ENCODE measurements at places on chromosomes 4 and X.

DNA sequence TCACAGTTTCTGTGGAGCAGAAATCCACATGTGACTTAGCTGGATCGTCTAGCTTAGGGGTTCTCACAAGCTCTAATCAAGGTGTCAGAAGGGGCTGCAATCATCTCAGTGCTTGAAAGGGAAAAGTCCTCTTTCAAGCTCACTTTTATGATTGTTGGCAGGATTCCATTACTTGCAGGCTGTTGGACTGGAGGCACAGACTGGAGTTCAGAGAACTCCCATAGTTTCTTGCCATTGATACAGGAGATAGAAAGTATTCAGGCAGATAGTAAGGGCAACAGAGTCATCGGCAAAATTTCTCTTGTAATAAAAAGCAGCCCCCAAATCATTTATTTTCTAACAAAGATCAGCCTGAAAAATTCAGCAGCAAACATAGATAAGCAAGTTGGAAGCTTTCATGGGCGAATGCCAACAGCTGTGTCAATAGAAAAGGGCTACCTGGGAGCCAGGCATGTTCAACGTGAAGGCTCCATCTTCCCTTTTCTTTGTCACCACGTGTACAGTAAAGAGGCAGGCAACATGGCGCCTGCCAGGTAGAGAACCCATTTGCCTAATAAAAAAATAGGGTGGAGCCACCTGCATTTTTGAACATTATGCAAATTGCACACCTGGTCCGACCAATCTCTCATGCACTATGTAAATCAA is 64.4 kb downstream of the CXCL13 start:
- DNase-seq = no peak

GRCh38 chr4:40350627-40351227 is 15.6 kb downstream of the CHRNA9 start:
- no peak for DNase-seq

- no peak for DNase-seq
Measured at GRCh38 chr4:3201718-3202702, 46.9 kb upstream of the MSANTD1 start.

GRCh38 chrX:152897222-152898131 is at the start of gene ZNF185:
ZNF185 (plus strand) TSS chrX:152898067; CDS start chrX:152914490, 16,423 bp downstream.
- DNase-seq = no peak

- DNase-seq = no peak
Measured at GRCh38 chr4:74583089-74583700, 138.3 kb downstream of the AREG start.

GRCh38 chr4:97531351-97531750 is 611.9 kb downstream of the STPG2 start:
- DNase-seq = no peak

GRCh38 chrX:124902953-124903352 is 416.7 kb upstream of the TEX13C start:
- no peak for DNase-seq

DNA sequence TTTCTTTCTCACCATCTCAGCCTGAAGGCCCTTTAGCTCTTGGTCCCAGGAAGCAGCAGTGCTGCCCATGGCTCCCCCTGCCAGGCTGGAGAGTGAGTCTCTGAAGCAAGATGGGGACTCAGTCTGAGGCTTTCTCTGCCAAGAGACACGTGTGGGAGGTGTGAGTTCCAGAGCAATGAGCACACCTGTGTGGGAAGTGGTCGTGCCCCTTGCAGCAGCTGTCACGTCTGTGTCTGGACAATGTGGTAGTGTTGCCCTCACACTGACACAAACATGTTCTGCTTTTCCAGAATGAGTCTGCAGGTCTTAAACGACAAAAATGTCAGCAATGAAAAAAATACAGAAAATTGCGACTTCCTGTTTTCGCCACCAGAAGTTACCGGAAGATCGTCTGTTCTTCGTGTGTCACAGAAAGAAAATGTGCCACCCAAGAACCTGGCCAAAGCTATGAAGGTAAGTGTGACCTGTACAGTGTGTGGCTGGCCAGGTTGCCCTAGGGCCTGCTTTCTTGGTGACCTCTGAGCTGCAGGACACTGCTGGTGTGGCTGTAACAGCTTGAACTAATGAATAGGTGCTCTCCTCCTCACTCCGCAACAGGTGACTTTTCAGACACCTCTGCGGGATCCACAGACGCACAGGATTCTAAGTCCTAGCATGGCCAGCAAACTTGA is 1.9 kb downstream of the TACC3 start:
- peak; percentile 45 for DNase-seq

DNA sequence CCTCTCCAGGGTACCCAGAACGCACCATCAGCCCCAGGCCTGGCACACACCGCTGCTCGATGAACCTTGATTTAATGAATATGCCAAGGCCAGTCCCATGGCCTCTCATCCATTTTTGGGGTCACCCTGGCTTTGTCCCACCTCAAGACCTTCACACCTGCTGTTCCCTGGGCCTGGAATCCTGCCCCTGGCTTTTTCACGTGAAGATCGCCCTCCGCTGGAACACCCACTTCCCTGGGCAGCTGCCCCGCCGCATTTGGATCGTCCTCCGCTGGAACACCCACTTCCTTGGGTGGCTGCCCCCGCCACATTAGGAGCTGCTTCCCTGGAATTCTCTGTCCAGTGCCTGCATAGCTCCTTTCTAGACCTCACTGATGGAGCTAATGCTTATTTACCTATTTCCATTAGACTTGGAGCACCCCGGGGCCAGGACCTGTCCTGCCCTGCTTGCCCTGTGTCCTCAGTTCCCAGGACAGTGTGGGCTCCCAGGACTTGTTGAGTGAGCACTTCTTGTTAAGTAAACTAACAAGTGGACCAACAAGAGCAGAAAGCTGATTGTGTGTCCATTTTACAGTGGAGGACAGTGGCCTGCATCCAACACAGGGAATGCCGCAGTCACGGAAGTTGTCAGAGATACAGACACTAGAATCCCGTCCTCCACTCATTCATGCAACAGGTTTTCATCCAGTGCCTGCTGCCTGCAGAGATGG is 12.5 kb downstream of the BLOC1S4 start:
- no peak for DNase-seq

DNA sequence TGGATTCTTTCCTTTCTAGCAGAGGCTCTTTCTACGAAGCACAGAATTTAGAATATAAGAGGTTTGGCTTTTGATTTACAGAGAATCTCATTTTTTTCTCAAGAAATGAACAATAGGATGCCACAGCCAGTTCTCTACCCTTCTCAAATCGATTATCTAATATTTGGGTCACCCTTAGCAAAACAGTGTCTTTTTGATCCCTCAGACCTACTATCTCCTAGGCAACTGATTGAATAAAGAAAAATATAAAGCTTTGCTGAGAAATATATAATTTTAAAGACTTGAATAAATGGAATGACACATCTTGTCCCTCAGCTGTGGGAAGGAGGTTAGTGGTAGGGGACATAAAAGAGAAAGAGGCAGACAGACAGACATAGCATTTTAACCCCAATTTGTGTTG is 153.3 kb downstream of the SH3KBP1 start:
- DNase-seq = no peak

DNA sequence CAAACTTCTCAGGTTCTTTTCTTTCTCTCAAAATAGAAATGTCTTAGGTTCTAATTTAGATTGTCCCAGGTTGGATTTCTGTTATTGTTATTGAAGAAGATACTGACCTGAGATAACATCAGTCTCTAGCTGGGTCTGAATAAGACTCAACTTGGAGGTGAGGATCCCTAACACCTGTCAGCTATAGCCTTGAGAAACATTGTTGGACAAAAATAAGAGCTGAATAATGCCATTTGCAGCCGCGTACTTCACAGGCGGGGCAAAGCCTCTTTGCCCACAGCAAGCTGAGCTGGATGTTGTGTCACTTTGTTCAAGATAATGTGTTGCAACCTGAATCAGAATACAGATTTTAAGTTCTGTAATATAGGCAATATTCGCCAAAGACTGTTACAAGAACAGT is 35.6 kb downstream of the VCX3B start:
- no peak for DNase-seq

DNA sequence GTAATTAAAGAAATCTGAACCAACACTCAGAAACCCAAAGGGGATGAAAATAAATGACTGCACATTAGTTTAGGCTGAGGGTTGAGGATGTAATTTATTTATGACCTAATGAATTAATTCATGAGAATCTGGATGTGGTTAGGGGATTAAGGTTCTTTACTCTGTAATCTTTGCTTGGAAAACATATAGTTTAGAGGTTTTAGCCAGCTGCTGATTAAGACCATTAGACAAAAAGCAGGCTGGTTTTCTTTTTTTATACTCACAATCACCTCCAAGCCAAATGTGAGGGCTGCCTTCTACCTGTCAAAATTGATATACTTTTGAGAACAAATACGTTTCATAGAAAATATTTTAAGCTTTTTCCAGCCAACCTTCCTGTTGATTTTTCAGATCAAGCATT is 2705.8 kb downstream of the PCDH7 start:
- no peak for DNase-seq

DNA sequence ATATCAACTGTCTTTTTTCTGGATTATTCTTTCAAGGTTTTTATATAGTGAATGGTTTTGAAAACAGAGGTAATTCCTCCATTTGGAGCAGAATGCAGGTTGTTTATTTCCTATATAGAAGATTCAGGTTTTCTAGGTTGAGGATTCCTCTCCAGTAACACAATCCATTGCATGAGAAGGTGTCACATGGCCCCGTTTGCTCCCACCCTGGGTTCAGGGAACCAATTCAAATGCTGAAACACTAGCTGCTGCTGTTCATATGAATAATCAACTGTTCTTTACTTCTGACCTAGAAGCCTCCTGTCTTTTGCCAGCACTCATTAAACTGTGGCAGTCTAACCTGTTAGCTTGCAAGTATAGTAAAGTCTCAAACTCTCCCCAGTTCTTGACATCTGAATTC is 1316.9 kb upstream of the TENM3 start:
- no peak for DNase-seq

DNA sequence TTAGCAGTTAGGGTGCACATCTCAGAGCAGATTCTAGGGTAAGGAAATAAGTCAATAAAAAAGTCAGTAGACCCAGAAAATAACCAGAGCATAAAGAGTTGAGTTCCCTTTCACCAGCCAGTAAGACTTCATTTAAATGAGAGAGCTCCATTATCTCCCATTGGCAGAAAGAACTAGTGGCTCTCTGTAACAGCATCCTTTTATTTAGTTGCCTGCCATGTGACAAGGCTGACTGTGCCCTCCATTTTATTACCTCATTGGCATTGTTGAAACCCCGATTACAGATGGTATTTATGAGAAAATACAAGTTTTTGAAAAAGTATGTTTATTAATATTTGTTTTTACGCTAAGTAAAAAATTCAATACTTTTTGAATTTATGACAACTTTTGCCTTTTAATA is 859.5 kb upstream of the NDST4 start:
- DNase-seq = no peak

DNA sequence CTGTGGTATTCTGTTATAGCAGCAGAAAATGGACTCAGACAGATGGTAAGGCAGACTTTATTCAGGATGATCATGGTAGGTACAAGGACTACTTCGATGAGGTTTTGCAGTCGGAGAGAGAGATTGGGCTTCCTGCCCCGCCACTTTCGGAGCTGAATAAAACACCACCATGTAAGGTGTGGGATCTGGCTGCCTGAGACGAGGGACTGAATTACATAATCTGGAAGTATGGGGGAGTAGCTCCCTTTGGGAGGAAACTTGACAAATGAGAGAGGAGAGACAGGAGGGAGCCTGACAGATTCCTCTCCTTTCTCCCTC is 255.5 kb upstream of the GATB start:
- no peak for DNase-seq

DNA sequence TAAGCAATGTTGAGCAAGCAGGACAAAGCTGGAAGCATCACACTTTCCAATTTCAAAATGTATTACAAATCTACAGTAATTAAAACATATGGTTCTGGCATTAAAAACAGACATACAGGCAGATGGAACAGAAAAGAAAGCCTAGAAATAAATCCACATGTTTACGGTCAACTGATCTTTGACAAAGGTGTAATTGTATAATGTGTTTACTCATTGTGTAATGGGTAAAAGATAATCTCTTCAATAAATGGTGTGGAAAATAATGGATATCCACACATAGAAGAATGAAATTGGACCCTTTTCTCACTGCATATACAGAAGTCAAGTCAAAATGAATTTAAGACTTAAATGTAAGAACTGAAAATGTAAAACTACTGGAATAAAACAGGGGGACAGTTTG is 394.2 kb downstream of the ANKRD50 start:
- DNase-seq = no peak

- DNase-seq = no peak
Measured at GRCh38 chrX:2732076-2732475, 19.8 kb upstream of the XG start.

- DNase-seq = no peak
Measured at GRCh38 chrX:30570505-30570904, 7.1 kb downstream of the TASL start.

- no peak for DNase-seq
Measured at GRCh38 chr4:166318810-166319525, 445.9 kb downstream of the TLL1 start.

DNA sequence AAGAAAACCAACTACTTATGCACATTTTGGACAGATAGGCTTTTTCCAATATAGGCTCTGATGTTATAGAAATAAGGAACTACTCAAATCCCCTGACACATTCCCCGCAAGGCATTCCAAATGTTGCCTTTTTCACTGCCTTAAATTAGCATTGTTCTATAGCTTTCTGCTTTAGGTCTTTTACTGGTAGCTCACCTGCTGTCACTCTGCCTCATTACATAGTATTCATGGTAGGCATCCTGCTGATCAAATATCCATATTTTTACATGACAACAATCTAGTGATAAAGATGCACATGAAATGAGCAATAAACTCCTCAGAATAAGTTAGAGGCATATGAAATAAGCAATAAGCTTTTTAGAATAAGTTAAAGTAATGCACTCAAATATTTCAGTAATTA is 542.7 kb downstream of the FAM133A start:
- DNase-seq = no peak

DNA sequence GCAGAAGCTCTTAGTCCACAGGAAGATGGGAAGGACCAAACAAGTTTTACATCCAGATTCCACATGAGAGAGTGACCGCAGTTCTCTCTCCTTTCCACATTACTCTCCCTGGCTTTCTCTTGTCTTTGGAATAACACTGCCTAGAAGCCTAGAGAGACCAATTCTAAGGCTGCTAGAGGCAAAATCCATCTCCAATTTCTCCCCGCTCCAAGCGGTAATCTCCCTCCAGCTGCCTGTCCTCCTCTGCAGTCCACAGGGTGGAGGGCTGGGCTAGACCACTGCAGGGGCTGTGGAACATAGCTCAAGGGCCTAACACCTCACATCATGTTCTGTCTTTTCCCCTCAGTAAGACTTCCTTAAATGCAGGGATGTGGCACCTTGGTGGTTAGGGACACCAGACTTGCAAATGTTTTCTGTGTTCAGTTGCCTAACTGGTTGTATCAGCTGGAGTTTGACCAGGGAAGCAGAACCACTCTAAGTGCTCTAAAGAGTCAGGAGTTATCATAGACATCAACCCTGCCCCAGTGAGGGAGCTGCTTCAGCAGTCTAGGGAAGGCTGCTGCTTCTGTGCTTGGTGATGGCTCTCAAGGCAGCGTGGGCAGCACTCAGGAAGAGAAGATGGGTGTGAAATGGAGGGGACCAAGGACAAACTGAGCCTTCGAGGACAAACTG is 423.1 kb downstream of the BCOR start:
- no peak for DNase-seq

DNA sequence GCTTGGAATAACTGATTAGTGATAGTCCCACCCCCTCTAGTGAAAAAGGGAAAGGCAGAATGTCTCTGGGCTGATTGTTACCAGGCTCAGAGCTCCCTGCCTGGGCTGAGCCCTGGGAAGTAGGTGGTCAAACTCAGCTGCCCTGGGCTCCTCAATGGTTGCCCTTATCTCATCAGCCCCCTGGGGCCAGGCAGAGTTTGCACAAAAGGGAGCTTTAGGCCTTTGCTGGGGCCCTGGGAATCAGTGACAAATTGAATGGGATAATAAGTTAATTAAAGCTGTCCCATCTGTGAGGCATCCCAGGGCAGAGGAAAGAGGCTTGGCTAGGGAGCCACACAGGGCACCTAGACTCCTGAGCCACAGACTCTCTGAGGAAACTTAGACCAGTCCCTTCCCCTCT is 89.0 kb downstream of the EFNB1 start:
- no peak for DNase-seq
